ENCODE measurements at places on chromosomes 2 and 18.

- DNase-seq: no peak
These were observed 640.2 kb downstream of the TSN start for GRCh38 chr2:122395687-122396086.

DNA sequence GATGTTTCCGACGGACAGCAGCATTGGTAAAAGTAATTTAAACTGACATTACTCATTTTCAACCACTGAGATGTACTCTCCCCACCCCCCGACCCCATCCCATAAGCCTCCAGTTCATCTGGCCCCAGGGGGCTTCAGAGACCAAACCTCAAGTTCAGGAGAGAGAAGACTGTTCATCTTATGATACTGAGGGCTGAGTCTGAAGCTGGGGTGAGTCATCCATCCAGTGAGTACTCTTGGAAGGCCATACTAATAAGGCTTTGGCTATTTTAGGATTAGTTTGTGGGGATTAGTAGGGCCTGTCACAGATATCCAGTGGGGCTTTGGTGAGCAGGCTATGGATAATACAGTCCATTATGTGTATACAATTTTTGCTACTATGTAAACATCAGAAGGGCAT lies 125.3 kb upstream of the APCDD1 start:
- no peak for DNase-seq

DNA sequence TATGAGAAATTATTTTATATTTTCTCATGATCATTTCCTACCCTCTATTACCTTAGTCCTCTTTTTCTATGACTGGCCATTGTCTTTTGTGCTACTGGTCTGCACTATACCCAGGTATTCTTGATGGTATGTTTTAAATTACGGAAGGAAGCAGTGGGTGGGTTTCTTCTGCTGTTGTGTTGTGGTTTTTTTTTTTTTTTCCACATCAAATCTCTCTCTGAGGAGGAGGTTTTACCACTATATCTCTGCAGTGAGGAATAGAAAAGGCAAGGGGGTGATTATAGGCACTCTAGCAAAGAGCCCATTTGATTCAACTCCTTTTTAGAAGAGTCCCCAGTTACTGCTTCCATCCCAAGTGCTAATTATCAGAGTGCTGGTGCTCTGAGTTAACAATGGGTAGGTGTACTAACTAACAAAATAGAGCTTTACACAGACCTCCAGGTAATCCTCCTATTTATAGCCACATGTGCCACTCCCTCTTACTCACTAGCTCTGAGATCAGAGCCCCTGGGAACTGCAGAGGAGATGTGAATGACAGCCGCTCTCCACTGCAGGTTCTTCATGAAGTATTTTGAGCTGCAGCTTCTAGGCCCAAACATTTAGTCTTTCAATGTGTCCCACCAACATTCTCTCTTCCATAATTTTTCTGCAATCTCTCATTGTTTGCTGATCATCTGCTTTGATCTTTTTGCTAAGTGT lies 301.6 kb upstream of the GULP1 start:
- DNase-seq: no peak

DNA sequence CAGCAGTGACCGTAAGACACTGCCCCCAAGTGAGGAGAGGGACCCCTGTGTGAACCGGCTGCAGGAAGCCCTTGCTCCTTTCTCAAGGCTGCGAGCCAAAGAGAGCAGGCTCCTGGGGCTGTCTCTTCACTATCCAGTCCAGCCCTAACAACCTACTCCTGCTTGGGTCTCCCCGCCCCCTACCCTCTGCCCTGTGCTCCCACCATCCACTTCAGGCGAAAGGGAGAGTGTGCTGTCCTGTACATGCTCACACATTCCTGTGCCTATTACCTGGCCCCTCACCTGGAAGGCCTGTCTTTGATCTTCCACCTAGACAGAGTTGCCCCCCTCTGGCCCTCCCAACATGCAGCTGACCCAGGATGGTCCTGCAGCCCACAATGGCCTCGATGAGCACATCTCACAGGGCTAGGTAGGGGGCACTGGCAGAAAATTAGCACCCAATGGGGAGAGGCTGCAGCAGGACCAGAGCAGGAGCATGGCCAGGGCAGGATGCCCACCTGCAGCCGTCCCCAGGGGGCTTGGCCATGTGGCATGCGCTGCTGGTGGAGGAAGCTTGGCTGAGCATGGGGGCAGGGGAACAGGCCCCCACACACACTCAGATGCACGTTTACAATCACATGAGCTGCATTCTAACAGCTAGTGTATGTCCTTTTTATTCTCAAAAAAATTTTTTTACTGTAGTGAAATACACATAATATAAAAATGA lies 93.5 kb downstream of the POLR1A start:
- no peak for DNase-seq

GRCh38 chr2:85852152-85852840 lies 36.5 kb downstream of the ST3GAL5 start:
- DNase-seq: no peak

Measured in NCI-H524 treated with DMSO at 0.1 percent for 48 hours (cell line).